ENCODE measurements at places on chromosomes 6 and 20. TPM values are rescaled to one million over a fixed set of nuclear protein-coding genes. Genes with fewer than 3 reads are reported as not detected.

- no peak overlapping the region for H3K27ac ChIP-seq
- H3K36me3 ChIP-seq = peaks cover 38% of the 10 kb centered on the region
- peaks cover 77% of the 10 kb centered on the region for H3K4me1 ChIP-seq
- no peak overlapping the region for H3K4me3 ChIP-seq
- DNase-seq = no peak
These were observed 71.3 kb upstream of the MYL9 start for GRCh38 chr20:36469973-36470372.

- H3K4me3 ChIP-seq = no peak overlapping the region
- H3K36me3 ChIP-seq = no peaks in the 10 kb centered on the region
- peaks cover 18% of the 10 kb centered on the region for H3K4me1 ChIP-seq
- no peaks in the 10 kb centered on the region for H3K27me3 ChIP-seq
- DNase-seq = no peak
These were observed 1.3 kb upstream of the RUNX2 start for GRCh38 chr6:45326698-45327417.

DNA sequence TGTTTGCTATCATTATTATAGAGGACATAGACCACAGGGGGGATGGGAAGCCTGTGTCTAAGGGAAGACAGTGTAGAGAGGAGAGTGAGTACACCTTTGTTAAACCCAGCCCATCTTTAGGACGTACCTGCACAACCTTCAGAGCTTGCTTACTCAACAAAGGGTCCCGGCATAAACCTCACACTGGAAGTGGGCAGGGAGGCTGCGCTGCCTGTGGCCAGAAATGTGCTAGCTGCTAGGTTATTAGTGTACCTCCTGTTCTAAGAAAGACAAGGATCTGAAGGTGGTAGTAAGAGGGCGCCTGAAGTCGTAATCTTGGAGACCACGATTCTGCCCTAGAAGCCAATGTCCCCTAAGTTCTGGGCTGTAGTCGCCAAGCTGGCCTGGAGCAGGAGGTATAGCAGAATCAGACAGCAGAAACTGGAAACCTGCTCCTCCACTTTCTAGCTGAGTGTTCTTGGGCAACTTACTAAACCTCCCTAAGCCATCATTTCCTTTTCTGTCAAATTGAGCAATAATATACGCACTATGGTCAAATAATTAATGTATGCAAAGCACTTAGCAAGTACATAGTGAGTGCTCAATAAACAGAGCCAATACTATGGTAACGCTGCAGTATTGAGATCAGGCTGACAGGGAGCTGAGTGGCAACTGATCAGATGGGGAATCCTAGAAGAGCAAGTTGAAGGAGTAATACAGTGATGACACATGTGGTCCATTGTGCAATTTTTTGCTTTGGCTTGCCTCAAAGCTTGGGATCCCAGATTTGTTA, 16.8 kb upstream of the AKIRIN2 start:
- no peaks in the 10 kb centered on the region for H3K36me3 ChIP-seq
- peaks cover 31% of the 10 kb centered on the region for H3K4me1 ChIP-seq
- no peak for DNase-seq
- H3K27ac ChIP-seq = no peak overlapping the region
- H3K4me3 ChIP-seq = no peak overlapping the region

DNA sequence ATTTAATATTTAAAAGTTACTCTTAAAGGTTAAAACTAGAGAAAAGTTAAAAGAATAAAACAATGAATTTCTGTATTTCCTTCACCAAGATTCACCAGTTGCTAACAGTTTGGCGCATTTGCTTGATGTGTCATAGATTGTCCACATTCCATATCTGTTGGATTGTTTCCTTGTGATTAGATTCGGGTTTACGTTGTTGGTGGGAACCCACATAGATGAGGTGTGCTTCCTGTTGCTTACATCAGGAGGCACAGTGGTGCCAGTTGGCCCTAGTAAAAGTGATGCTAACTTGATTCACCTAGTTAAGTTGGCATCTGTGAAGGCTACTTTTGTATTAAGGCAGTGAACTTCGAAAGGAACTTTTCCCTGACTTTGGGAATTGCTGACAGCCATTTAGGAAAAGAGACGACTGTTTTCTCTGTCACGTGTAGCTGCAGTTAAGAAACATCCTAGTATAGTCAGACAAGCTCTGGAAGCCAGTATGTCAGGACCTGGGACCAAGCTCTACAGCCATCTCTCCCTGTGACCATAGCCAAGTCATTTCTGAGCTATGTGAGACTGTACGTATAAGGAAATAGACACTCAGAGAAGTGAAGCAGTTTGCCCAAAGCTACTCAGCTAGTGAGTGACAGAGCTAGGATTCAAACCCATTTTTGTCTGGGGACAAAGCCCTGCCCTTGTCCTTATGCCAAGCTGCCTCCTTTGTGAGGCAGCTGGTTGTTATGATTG, 49.0 kb downstream of the PPARD start:
- H3K4me1 ChIP-seq = peaks cover 67% of the 10 kb centered on the region
- peak; percentile 84 for DNase-seq
- H3K27ac ChIP-seq = peak overlapping the region; percentile 89

DNA sequence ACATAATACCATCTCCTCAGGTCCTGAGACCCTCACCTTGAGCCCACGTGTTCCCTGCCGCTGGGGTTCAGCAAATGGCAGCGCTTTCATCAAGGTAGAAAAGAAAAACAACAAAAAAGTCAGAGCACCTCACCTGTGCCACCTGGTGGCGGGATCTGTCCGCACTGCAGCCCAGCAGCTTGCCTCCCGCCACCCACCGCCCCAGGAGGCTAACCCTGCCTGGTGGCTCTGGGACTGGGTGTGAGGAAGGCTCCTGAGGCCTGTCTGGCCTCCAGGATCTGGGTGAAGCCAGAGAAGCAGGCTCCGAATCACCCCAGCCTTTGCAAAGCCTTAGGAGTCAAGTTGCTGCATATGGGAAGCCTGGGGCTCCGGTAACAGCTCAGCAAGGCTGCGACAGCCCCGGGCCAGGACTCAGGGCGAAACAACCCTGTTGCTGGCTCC, 270.8 kb downstream of the BMP7 start:
- H3K4me3 ChIP-seq = no peak overlapping the region
- H3K27me3 ChIP-seq = no peaks in the 10 kb centered on the region
- DNase-seq = no peak
- H3K27ac ChIP-seq = no peak overlapping the region

DNA sequence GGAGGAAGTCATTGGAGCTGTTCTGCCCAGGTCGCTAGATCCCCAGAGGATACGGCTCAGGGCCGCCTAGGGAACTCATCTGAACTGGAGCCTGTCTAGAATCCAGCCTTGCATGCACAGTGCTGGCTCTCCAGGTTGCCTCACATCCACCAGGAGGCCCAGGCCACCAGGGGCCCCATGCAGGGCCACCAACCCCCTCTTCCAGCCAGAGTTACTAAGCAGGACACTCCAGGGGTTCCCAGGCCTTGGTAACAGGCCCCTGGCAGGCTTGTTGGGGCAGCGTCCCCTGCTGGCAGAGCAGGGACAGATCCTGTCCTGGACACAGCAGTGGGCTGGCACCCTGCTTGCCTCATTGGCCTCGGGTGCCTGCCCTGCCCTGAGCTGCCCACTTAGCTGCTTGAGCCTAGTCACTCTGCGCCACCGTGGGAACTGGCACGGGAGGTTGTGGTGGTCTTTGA, 35.3 kb downstream of the EFCAB8 start:
- DNase-seq = no peak
- no peaks in the 10 kb centered on the region for H3K4me1 ChIP-seq
- H3K4me3 ChIP-seq = no peak overlapping the region
- H3K27me3 ChIP-seq = no peaks in the 10 kb centered on the region
- H3K27ac ChIP-seq = no peak overlapping the region

The SEMG1 gene
- not detected for total RNA-seq

The ZNF334 gene
- total RNA-seq = 0.11 TPM

Measured in SJSA1 (cell line).